Ovary (tissue), 10 donors: ENCODE measurements at places on chromosomes 3 and 15. TPM values are rescaled to one million over a fixed set of nuclear protein-coding genes. Genes with fewer than 3 reads are reported as not detected.

GRCh38 chr3:69009559-69010410, 3.7 kb downstream of the EOGT start:
- no peak overlapping the region for H3K27ac ChIP-seq
- peaks cover 4% of the 10 kb centered on the region for H3K4me1 ChIP-seq
- peak; percentile 48 for DNase-seq

DNA sequence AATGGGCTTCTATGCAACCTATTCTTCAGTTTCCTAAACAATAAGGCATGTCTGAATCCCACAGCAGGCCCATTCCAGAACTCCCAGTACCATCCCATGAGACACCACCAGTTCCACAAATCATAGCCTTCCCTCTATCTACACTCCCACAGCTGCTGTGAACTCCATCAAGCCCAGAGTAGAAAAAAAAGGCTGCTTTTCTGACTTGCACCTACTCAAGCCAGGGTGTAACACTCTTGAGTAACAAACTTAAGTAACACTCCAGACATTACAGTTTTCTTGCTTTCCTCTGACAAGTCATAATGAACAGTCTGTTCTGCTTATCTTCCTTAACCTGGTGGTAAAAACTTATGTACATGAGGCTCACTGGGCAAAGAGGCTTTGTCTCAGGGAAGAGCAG, 283.1 kb downstream of the NFKBIZ start:
- H3K27me3 ChIP-seq = no peaks in the 10 kb centered on the region
- no peaks in the 10 kb centered on the region for H3K36me3 ChIP-seq
- no peak for DNase-seq
- H3K4me3 ChIP-seq = no peak overlapping the region
- no peak overlapping the region for H3K27ac ChIP-seq
- H3K4me1 ChIP-seq = peaks cover 2% of the 10 kb centered on the region

- DNase-seq = no peak
- no peaks in the 10 kb centered on the region for H3K27me3 ChIP-seq
- no peaks in the 10 kb centered on the region for H3K4me1 ChIP-seq
- H3K27ac ChIP-seq = no peak overlapping the region
- H3K36me3 ChIP-seq = no peaks in the 10 kb centered on the region
Observed at GRCh38 chr15:91407269-91407889, 307.3 kb downstream of the SV2B start.

GRCh38 chr3:193812078-193812725, 219.2 kb downstream of the OPA1 start:
- no peaks in the 10 kb centered on the region for H3K27me3 ChIP-seq
- DNase-seq = no peak
- H3K4me1 ChIP-seq = peaks cover 2% of the 10 kb centered on the region
- no peaks in the 10 kb centered on the region for H3K36me3 ChIP-seq

The DZIP3 gene
- polyA plus RNA-seq = 11.3 TPM

The DAZL gene
- 0.16 TPM for polyA plus RNA-seq

The SLC33A1 gene
- 23.7 TPM for polyA plus RNA-seq
